ENCODE measurements at places on chromosomes 2 and 18. TPM values are rescaled to one million over a fixed set of nuclear protein-coding genes. Genes with fewer than 3 reads are reported as not detected.

- DNase-seq = no peak
Observed at GRCh38 chr18:37309059-37309458, 256.5 kb downstream of the CELF4 start.

DNA sequence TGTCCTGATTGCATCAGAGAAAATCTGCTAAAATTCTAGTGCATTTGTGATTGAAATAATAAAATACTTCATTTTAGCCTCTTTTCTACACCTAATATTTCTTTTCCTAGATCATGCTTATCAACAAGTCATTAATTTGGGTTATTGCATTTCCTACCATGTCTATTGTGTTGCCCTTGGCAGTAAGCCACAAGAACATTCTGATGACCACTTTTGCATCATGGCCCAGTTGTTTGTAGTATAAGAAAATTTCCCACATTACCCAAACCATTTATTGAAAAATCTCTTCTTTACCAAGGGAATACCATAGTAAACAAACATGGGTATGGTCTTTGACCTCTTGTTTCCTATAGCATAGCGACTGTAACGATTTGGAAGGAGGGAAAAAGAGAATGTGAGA is 76.3 kb downstream of the R3HDM1 start:
- DNase-seq = no peak

DNA sequence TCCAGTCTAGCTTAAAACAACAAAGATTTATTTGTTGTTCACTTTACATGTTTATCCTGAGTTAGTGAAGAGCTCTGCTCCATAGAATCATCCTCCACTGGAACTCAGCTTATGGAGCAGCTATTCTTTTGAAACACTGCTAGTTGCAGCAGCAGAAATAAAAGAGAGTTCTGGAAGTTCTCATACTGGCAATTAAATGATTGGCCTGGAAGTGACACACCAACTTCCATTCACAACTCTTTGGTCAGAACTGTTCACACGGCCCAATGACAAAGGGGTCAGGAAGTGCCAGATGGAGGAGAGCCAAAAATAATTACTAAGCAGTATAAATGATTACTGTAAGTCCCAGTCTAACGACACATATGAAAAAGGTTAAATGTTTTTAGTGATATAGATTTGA is 39.1 kb downstream of the FBXO11 start:
- no peak for DNase-seq

GRCh38 chr2:241738040-241738686 is 3.7 kb downstream of the D2HGDH start:
- no peak for DNase-seq

DNA sequence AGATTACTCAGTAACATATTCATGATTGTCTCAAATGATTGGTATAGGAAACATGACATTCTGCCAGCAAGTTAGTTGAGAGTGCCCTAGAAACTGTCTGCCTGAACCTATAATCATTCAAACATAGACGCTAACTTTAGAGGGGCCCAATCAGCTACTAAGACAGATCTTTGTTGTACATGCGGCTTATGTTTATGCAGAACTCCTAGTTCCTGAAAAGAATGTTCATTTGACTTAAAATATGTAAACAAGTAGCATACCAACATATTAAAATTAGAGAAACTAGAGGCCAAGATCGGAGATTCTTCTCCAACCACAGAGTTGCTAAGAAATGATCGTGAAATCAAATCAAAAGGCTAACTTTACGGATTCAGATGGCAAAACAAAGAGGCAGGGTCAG is 4.2 kb upstream of the METAP1D start:
- DNase-seq = no peak

GRCh38 chr2:100230754-100231153 is 88.4 kb upstream of the AFF3 start:
- no peak for DNase-seq

DNA sequence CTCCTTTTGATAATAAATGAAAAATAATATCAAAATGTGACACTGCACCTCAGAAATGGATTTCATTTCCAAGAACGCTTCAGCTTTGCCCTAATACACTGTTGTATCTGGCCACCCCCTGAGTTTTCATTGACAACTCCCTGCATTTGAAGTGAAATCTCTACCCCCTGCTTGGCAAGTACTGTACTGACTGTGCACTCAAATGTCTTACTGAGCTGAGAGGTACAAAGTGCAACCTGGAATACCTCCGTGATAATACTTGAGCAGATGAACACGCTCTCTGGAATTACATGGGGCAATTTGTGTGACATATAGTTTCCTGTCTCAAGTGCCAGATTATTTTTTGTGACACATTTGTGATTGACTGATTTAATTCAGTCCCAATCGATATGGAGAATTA is 231.1 kb downstream of the LRP1B start:
- no peak for DNase-seq

- DNase-seq = no peak
Observed at GRCh38 chr2:38610851-38611801, 8.4 kb upstream of the HNRNPLL start.

GRCh38 chr2:28673338-28673737 is 78.3 kb upstream of the PPP1CB start:
- DNase-seq = no peak

DNA sequence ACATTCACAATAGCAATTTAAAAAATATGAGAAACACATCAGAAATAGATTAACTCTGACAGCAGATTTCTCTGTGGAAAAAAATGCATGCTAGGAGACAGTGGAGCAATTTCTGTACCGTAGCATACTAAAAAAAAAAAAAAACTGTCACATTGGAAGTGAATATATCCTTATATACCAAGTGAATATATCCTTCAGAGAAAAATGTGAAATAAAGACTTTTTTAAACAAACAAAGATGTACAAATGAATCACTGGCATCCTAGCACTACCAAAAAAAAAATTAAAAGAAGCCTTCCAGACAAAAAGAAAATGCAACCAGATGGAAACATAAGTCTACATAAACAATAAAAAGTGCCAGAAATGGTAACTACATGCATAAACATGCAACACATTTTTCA is 169.4 kb downstream of the NBAS start:
- no peak for DNase-seq

DNA sequence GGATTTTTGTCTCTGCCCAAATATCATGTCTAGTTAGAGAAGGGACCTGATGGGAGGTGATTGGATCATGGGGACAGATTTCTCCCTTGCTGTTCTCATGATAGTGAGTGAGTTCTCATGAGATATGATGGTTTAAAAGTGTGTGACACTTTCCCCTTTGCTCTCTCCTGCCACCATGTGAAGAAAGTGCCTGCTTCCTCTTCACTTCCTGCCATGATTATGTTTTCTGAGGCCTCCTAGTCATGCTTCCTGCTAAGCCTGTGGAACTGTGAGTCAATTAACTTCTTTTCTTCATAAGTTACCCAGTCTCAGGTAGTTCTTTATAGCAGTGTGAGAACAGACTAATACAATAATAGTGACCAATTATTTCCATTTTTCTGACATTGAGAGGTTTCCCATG is 167.3 kb upstream of the CYRIA start:
- DNase-seq = no peak

DNA sequence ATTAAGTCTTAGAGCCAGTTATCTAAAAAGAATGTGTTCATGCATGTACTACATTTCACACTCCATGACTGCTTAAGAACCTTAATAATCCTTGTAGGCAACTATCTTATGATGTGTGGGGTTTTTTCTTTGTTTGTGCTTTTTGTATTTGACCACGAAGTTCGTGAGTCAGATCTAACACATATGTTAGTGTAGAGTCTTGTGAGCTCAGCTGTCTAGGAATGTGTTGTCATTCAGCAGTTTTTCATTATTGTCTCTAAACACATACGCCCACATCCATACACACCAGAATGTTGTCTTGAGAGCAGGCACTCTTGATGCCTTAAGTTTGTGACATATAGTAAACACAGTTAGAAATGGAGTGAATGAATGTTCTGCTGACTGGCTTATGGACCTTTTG is 38.4 kb downstream of the CAB39 start:
- DNase-seq = no peak

DNA sequence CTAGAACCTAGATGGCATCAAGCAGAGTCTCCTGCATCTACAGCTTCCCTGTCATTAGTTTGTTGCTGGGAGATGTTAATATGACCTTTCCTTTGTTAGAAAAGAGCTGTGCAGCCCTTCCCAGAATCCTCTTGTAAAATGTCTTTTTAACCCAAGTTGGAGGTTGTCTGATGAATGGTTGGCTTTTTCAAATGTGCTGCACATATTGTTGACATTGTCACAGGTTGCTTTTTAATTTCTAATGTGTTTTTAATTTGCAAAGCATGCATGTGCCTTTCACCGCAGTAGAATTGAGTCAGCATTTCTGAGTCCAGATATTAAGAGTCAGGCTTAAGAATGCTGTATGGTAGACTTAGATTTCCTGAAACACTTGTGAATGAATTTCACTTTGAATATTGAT is 120.8 kb downstream of the GREB1L start:
- DNase-seq = no peak

Gene AFF3
- 15.5 TPM for total RNA-seq

Gene PTPRM
- total RNA-seq = 64.7 TPM

Gene CAPN10
- total RNA-seq = 22.6 TPM

Gene INHA
- total RNA-seq = not detected

Gene LOXL3
- 6.1 TPM for total RNA-seq

Gene SERPINB3
- total RNA-seq = not detected

Gene GPR55
- 0.19 TPM for total RNA-seq

Gene DUSP11
- 17.0 TPM for total RNA-seq

Measured in posterior vena cava (tissue), 2 donors.